ENCODE measurements at places on chromosomes 11 and 22.
A peak's percentile ranks its signal among the peaks of the same experiment; 100 is the strongest.

- no peak for DNase-seq
Observed at GRCh38 chr22:17974703-17975372, 49.5 kb downstream of the MICAL3 start.

DNA sequence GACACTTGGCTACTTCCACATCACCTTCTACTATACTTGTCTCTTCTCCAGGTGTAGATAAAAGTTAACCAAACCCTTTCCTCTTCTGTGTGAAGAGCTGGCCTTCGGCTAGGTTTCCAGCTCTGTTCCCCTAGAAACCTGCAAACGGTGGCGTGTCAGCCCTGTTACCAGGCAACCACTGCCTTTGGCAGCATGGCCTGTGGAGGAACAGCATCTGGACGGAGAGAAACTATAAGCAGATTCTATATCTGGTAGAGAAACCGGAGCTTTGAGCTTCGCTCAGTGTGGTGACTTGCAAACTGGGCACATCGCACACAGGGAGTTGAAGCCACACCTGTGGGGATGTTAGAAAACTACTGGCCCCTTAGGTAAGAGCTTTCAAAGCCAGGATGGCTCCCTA lies 35.9 kb downstream of the ARAP1 start:
- peak; percentile 90 for DNase-seq

DNA sequence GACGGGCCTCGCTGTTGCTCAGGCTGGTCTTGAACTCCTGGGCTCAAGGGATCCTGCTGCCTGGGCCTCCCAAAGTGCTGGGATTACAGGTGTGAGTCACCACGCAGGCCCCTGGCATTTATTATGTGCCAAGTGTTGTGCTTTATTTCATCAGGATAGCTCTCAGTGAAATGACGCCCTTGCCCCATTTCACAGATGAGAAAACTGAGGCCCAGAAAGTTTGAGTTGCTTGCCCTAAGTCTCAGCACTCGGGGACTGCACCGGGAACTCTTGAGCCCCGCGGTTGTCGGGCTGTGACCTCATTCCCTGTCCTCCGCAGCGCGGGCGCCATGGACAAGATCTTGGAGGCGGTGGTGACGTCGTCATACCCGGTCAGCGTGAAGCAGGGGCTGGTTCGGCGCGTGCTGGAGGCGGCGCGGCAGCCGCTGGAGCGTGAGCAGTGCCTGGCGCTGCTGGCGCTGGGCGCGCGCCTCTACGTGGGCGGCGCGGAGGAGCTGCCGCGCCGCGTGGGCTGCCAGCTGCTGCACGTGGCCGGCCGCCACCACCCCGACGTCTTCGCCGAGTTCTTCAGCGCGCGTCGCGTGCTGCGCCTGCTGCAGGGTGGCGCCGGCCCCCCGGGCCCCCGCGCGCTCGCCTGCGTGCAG lies 7.3 kb downstream of the USP35 start:
- DNase-seq, result no peak

GRCh38 chr11:93288767-93289166 lies 41.8 kb upstream of the DEUP1 start:
- DNase-seq, result no peak

GRCh38 chr22:48140261-48140813 lies 1377.9 kb downstream of the TBC1D22A start:
- DNase-seq, result no peak

All from NCI-H2171 treated with DMSO at 0.1 percent for 48 hours (cell line).